ENCODE measurements at places on chromosomes 7 and 10.

DNA sequence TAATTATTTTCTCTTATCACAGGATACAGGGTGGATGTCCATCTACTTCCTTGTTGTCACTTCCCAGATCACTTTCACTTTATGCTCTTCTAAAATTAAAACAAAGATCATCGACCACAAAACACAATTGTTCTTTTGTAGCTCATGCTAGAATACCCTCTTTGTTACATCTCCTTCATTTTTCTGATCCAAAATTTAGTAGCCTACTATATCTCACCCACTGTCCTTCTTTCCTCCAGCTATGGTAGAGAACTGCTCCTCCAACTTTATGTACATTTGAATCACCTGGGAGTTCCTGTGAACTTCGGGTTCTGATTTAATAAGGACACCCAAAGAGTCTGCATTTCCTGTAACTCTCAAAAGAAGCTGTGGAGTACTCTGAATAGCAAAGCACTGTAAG is 1.2 kb upstream of the AHR start:
- DNase-seq: no peak

- DNase-seq: no peak
Measured at GRCh38 chr7:137097111-137097510, 228.7 kb downstream of the CHRM2 start.

- no peak for DNase-seq
Measured at GRCh38 chr10:79241990-79242619, 105.2 kb upstream of the PPIF start.

DNA sequence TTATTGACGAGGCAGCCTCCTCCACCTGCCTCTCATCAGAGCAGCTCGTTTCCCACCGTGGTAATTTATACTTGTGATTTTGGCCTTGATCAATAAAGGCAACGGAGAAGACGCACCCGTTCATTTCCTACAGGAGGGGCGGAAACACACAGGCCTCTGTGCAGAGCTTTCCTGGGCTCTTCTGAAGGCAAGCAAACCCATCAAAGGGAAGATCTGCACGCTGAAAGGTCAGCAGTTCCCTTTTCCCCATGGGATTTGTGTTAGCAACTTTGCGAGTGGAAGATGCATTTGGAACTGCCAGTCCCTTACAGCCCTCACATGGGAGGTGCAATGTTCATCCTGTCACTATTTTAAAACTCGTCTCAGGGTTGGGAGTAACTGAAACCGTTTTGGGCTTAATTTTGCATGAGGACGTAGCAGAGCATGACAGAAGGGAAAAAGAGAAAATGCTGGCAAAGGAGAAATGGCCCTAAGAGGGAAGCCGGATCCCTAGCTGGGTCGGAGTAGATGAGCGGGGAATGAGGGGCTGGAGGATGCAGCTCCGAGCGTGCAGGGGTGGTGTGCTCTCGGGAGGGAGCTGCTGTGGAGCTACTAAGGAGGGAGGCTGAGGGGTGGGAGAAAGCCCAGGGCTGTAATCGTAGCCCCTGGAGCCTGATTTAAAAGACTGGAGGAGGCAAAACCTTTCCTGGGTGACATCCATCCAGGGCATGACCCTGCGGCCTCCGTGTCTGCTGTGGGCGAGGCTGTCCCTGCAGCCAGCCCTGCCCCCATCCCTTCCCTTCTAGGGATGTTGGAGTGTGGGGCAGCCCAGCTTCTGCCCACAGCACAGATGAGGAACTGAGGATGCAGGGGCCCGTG is 111.1 kb upstream of the FAM20C start:
- no peak for DNase-seq

GRCh38 chr7:50695026-50695425 is 87.7 kb downstream of the GRB10 start:
- DNase-seq: no peak

DNA sequence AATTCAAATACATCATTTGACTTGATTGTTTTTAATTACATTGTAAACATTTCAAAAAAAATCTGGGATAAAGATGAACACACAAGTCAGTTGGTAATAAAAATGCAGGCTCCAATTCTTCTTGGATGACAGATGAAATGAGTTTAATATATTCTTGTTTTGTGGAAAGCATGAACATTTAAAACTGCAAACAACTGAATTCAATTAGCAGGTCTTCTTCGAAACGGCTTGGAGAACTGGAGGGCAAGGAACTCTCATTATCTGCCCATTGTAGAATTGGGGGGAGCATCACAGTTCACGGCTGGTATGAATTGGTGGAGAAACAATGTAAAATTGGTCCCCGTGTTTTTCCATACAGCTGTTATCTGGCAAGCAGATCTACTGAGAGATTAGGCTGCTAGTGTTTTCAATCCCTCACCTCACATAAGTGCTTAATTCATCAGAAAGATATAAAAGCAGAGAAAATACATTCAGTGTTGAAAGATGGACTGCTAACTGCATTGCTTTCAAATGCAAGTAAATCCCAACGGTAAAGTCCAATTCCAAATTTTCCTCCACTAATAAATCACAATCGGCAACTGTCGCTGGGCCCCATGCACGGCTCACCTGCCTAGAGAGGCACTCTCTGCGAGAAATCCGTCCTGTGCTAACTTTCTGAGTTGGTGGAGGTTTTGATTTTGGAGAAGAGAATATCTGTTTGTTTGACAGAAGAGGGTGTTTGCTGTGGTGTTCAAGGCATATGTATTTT is 199.5 kb downstream of the ZNF438 start:
- DNase-seq: no peak

DNA sequence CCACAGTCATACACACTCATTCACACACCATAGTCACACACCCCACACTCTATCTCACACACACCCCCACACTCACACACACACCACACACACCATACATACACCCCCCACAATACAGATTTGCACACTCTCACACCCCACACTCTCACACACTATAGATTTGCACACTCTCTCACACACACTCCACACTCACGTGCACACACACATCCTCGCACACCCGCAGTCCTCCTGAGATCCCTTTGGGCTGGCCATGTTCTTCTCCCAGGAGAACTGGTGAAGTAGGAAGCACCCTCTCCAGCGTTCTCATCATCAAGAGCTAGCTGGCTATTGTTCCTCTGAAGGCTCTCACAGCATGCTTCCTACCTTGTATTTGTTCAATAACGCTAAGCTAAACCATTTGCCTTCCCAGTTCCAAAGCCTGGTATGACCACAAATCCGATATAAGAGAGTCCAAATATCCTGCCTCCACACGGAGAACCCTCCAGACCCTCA is 86.2 kb downstream of the HECW1 start:
- no peak for DNase-seq

DNA sequence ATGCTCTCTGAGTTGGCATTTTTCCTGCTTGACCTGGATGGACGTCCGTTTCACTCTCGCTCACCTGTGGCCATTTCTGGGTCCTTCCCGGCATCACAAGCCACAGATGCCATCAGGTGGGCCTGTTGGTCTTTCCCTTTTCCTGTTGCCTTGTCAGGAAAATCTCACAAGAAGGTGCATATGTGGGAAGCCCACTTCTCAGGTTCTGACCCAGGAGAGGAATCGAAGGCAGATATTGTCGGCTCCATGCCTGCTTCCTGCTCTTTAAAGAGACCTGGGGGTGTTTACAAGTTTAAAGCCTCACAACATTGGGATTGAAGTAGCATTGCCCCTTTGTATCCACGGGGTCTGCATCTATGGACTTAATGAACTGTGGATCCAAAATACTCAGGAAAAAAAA is 357.9 kb downstream of the RPS24 start:
- no peak for DNase-seq

GRCh38 chr7:77335581-77335980 is 80.6 kb downstream of the GSAP start:
- DNase-seq: no peak

DNA sequence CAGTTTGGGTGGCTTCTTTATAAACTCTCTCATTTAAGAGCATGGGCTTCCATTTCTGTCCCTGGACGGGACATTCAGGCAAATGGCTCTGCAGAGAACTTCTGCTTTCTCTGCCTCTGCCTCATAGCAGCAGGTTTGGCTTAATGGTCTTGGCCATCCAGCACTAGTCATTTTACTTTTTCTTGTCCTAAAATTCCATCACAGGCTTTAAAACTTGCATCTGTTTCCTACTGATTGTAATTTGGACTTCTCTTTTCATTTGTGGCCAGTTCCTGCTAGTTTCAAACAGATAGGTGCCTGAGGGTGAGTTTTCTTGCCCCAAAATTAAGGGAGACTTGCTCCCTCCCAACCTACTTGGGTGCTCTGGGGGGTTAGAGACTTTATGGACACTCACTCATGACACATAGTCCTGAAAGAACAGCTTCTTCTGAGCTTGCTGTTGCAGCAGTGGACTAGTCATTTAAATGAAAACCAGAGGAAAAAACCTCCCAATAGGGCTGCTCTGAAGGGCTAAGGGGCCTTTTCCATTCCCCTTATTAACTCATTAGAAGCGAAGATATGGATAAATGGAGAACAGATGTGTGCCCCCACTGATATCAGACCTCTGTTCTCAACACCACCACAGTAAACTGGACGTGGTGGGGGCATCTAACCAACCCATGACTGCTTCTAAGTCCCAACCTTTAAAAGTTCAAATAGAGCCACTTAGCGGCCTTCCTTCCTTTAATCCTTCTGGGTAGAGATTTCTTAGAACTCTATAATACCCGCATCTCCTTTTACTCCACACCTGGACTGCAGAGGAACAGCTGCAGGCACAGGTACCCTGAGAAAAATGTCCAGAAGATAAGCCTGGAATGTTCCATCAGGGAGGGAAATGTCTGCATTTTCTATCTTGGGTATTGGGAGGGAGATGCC is 38.8 kb downstream of the SVOPL start:
- no peak for DNase-seq

DNA sequence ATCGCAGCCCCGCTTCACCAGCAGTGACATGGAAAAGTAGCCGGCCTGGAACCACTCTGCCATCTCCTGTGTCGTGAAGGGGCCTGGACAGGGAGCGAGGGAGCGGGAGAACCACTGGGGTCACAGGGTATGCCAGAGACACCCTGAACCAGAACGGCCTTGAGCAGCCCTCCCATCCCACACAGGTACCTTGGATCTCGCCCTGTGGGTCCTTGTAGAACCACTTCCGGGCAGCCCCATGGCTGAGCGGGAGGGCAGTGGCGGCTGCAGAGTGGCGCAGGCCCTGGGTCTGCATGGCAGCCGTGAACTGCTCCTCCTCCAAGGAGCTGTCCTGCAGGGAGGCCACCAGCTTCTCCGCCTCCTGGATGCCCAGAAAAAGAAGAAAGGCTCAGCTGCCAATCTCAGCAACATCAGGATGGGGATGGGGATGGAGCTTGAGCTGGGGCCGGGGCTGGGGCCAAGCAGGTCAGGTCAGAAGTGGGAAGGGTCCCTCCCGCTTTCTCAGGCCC is 9.5 kb downstream of the GIGYF1 start:
- no peak for DNase-seq

DNA sequence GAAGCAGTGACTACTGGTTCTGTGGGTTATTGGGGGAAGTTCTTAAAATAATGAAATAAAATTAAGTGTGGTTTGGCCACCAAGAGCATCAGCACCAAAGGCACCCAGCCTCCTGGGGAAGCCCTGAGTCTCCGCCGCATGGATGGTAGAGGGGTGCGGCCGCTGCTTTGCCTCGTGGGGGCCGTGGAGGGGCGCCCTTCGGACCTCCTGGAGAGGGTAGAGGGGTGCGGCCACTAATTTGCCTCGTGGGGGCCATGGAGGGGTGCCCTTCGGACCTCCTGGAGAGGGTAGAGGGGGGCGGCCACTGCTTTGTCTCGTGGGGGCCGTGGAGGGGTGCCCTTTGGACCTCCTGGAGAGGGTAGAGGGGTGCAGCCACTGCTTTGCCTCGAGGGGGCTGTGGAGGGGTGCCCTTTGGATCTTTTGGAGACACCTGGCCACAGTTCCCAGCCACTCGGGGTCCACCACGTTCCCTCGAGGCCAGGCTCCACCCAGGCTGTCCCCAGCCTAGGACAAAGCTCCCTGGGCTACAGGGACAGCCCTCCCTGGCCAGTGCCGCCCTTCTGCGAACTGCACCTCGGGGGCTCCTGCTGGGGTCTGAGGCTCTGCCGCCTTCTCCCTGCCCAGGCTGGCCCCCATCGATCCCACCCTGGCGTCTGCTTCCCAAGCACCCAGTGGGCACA is 535.1 kb downstream of the PTPRN2 start:
- no peak for DNase-seq

GRCh38 chr7:47724335-47724982 is 142.5 kb upstream of the TNS3 start:
- DNase-seq: peak; percentile 49

GRCh38 chr7:4240042-4240441 is 442.1 kb upstream of the FOXK1 start:
- DNase-seq: no peak

DNA sequence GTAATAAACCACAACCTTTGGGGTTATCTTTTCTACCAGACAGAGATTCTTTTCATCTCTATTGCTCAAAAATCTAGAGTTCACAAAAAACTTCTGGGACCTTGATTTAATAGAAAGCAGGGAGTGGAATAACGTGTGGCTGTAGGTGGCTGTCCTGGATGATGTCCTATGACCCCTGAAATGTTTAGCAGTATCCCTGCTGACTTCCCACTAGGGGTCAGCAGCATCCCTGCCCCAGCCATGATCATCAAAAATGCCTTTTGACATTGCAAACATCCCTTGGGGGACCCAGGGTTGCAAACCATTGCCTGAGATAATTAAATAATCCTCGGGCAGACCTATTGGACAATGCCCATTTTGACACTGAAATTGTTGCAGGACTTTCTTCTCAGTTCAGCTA is 177.1 kb downstream of the USP6NL start:
- peak; percentile 24 for DNase-seq

DNA sequence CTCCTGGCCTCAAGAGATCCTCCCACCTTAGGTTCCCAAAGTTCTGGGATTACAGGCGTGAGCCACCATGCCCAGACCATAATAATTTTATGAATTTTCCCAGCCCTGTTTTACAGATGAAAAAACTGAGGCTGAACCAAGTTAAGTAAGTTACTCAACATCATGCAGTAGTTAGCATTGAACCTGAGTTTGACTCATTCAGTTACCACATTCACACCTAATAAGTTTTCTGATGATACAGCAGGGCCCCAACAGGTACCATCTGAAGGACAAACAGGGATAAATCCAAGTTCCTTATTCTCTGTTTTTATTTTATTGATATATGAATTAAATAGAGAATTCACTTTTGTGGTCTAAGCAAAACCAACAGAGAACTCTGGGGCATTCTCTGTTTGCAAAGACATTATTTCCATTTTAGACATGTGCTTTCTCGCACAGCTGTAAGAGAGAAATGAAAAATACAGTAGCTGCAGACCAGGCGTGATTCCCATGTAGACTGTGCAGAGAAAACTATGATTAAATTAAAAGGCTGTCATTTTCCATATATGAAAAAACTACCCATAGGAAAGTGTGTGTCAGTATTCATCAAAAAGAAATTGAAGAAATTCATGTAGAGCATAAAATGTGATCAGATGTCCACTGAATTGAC is 26.6 kb downstream of the APBB1IP start:
- no peak for DNase-seq

- DNase-seq: no peak
Measured at GRCh38 chr10:84903320-84903719, 574.9 kb downstream of the CCSER2 start.

- DNase-seq: no peak
Measured at GRCh38 chr10:47152861-47153349, 147.1 kb upstream of the GDF10 start.

- DNase-seq: no peak
Measured at GRCh38 chr10:130418731-130419130, 282.5 kb downstream of the GLRX3 start.

All from HAP-1 (cell line).